HepG2 (cell line): ENCODE measurements at places on chromosomes 7 and 10.

DNA sequence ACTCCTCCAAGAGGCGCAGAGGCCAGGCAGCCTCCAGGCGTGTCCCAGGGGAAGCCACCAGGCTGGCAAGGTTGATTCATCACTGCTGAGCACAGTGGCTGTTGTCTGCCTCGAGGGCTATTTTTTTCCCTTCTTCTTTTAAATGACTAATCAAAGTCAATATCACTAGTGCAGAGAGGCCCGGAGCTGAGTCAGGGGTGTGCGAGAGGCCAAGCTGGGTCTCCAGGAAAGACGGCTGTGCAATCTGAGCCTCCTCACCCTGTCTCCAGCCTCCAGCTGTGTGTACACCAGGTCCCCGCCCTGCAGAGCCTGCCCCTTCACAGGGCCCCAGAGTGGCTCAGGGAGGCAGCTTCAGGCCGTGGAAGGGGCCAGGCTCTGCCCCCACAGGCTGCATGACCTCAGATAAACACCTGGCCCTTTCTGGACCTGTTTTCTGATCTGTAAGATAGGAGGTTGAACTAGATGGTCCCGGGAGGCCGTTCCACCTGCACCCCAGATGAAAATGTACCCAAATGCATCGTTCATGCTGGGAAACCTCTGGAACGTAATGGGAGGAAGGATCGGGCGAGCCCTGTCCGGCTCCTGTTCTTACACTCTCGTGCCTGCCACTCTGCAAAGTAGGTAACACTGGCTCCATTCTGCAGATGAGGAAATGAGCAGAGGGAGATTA is 3.7 kb downstream of the STX1A start:
- DNase-seq = peak; percentile 90

DNA sequence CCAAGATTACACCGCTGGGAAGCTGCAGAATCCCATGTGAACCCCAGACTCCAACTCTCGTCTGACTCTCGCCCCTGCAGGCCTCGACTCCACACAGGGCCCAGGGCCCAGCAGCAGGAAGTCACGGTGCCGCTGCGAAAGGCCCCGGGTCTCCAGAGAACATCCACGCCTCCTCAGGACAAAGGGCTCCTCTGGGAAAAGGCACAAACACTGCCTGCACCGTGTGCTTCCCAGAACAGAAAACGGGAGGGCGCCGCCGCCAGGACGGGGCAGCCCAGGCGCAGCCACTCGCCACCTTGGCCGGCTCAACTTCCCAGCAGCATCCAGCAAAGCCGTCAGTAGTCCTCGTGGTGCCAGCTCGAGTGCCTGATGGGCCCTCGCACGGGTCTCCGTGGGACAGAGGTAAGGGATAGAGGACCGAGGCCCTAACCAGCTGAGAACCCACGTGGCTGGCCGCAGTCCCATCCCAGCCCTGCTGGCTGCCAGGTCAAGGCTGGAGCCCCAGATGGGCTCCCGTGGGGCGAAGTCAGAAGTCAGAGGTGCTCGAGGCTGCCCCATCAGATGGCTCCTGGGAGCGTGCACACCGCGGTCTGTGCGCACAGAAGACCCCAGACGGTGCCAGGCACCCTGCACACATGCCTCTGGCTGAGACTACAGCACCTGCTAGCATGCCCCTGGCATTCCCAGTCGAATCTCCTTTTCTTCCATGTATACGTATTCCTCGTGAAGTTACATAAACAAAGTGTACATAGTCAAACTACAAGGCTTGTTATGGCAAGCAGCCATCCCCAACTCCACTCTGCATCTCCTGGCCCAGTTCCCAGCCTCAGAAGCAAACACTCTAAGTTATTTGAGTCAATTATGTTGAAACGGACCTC is 60.2 kb downstream of the MAD1L1 start:
- peak; percentile 76 for DNase-seq

DNA sequence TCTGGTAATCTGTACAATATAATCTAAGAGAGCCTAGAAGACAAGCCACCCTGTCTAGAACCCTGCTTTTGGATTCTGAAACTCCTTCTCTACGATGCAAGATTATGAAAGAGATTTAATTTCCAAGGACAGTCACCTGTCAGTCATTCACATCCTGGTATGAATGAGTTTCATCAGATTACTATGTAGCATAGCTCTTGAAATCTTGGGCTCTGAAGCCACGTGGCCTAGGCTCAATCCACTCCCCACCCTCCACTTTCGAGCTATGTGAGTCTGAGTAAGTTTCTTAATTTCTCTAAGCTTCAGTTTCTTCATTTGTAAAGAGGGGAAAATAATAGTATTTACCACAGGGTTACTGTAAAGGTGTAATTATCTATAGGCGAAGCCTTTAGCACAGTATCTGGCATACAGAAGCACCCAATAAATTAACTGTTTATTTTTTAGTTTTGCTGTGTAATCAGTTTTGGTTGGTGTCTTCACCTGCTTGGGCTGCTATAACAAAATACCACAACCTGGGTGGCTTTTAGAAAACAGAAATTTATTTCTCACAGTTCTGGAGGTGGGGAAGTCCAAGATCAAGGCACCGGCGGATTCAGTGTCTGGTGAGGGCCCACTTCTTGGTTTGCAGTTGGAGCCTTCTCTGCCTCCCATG is 71.3 kb downstream of the MYOF start:
- DNase-seq = no peak

DNA sequence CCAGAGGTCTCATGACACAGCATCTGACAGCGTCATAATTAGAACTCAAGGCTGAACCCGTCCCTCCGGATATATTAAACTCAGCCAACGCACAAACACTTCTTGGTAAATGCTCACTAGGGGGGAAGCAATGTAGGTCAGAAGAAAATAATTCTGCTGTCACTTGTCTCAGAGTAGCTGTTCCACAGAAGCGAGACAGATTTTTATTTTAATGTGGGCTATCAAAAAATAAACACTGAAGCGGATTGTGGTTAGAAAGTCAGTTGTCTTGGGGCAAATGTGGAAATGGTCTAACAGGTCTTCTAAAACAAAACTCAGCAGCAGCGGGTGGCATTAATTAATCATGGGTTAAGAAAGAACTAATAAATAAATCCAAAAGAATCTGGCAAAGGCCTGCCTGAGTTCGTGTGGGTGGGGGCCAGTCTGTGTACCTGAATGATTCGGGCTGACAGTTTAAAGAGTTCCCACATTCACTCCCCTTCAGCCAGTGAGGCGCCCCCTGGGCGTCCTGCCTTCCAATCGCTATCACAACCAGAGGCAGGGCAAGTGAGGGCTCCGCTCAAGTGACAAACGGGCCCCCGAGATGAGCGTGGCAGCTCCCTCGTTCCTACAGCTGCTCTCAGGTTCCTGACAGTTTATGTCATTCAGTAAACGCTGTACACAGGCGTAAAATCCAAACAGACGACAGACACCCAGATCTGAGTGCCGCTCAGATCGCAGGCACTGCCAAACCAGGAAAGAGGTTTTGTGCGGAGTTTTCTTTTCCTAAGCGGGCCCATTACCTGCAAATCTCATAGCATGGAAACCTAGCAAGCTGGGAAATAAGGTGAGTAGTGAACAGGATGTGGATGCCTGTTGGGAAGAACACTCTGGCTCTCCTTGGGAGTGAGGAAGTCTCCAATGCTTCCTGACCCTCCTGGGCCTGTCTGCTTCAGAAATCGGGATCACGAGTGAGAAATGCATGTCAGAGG is 52.9 kb downstream of the NRAP start:
- DNase-seq = no peak

GRCh38 chr7:8120390-8121058 is 141.4 kb downstream of the ICA1 start:
- no peak for DNase-seq

DNA sequence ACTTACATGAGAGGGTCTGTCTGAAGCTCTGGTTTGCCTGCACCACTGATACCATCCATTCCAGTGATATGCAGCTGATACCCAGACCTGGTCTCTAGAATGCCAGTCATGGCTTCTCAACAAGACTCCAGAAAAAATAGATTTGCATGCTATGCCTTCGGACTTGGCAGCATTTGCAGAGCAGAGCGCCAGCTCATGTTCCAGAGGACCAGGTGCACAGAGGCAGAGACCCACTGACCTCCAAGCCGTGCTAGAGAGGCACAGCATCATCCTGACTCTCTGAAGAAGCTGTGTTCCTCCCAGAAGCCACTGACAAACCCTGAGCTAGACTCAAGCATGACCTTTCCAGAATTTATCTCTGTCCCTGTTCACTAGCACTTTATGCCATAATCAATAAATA is 6.9 kb upstream of the PRKAG2 start:
- DNase-seq = no peak

DNA sequence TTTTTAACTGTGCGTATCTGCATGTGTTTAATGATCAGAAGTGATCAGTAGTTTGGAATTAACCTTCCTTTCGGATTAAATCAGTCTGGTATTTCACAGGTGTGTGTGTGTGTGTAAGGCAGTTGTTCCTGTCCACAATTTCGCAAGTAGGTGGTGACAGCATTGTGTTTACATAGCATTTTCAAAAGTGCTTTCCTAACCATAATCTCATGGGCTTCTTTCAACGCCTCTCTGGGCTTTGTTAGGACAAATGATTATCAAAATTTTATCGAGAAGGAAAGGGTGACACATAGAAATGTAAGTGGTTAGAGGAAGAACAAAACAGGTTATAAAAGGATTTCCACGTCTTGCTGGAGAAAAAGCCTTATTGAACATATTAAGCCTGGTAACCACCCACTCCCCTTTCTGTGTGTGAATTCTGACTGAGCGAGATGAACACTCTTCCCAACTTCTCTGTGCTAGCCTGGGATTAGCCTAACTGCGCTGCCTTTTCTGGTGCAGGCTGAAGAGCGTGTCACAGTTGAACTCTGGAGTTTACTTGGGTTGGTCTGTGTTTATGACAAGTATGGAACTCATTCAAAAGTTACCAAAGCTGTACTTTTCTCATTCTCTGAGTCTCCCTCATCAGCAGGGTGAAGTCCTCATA is 292.3 kb upstream of the PITRM1 start:
- no peak for DNase-seq

- DNase-seq = no peak
These were observed 516.8 kb upstream of the GALNT17 start for GRCh38 chr7:70615066-70615606.

DNA sequence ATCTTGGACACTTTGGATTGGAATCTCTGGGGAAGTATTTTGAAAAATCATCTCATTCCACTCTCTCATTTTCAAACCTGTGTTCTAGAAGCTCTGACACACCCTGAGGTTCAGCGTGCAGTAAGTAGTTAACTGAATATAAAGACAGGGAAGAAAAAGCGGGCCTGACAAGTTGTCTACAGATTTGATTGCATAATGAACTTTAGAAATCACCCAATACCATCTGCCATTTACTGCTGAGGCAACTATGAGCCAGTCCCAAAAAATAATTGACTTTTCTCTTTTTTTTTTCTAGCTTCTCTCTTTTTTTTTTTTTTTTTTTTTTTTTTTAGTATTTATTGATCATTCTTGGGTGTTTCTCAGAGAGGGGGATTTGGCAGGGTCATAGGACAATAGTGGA is 29.5 kb downstream of the CDC123 start:
- DNase-seq = no peak

- no peak for DNase-seq
These were observed 376.8 kb downstream of the HGF start for GRCh38 chr7:81393018-81393417.

DNA sequence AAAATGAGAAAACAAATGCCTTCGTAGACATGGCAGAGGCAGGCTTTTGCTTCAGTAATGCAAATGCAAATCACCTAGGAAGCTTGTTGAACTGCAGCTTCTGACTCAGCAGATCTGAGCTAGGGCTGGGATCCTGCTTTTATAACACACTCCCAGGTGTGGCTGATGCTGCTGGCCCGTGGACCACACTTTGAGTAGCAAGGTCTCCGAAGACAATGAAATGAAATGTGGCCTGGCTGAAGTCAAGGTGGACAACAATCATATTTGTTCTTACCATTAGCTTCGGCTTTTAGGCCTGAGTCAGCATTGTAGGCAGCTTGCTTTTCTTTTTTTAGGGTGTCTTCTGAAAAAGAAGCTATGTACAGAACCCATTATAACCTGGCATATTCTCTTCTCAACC is 26.3 kb downstream of the COL17A1 start:
- DNase-seq = no peak

DNA sequence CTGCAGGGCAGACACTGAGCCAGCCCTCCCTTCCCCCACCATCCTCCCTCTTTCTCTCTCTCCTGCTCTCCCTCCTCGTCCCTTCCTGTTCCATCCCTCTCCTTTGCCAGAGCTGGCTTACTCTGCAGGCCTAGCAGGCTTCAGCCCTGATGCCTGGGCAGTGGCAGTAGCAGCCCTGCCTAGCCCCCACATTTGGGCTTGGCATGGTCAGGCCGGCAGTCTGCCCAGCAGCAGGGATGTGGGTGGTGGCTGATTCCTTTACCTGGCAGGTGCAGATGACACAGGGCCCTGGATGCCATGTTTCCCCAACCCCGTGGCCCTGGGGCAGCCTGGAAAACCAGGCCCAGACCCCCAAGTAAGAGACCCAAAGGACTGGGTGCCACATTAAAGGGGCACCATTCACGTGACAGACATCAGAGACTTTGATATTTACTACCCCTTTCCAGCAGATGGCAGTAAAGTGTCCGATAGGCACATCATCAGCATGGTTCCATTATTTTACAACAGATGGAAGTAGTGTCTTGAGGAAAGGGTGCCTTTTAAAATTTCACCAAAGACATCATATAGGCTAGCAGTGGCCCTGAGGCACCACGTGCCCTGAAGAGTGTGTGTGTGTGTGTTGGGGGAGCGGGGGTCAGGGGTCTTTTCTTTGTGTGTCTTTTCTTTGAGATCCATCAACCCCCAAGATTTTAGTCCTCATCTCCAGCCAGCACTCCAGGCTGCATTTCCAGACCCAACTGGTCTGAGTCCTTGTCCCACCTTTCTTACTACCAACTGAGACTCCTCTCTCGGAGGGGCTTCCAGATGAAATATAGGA is 5.9 kb downstream of the KCP start:
- DNase-seq = peak; percentile 52

- no peak for DNase-seq
These were observed 52.7 kb upstream of the VIPR2 start for GRCh38 chr7:159197066-159197975.

DNA sequence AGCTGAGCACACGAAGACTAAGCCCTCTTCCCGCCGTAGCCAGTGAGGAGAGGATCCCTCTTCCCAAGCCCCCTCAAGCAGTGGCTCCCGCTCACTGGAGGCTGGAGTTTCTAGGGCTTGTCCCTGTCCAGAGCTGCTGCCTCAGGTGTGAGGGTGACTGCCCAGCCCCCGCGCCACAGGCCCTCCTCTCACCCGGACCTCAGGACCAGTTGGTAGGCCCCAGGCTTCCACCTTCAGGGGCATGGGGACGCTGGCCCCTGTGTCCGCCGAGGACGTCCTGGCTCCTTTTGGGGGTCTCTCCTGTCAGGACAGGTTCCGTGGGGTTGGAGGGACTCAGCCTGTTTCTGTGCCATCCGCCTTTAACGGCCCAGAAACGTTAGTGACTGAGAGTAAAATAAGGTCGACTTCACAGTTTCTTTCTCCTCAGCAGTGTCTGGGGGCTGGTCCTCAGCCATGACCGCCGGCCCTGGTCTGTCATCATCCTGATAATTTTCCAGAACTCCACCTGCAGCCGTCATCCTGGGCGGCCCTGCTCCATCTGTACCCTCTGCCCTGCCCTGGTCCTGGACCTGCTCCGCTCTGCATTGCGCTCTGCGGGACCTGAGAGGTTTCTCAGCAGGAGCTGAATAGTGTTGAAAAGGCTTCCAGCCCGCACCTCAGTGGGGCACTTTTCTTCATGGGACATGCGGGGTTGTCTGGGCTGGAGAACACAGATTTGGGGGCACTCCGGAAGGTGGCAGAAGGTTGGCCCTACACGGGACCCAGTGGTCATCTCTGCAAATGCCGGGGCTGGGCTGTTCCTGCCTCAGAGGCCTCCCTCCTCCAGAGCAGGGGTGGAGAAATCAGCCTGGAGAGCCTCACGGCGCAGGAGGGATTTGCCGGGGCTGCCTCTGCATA is 36.0 kb upstream of the FAM20C start:
- DNase-seq = no peak
